MM.1S (cell line): ENCODE measurements at places on chromosomes 6 and 20.

DNA sequence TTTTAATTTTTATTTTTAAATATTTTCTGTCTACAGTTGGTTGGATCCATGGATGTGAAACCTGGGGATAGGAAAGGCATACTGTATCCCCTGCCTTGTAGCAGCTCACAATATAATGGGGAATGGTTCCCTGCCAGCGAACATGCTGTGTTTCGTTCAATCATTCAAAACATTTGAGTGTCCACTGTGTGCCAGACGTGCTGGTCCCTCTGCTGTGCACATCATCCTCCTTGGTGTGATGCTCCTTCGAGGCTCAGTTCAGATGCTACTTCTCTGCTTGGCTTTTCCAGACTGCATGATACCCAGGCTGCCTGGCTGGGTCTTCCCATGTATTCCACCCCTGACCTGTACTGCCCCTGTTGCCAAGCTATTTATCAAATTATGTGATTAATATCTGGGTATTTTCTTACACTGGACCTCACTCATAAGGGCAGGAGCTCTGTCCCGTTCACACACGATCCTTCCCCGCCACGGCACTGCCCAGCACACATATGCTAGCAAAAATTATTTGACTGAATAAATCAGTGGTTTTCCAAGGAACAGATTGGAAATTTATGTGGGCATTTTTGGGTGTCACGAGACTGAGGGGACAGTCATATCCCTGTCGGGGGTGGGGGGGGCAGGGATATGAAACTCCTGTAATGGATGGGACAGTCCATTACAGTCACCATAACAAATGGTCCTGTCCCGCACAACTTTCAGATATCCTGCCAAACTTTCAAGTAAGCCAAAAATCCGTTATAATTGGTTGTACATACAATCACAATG lies 4.9 kb downstream of the SDCBP2 start:
- DNase-seq = no peak

- DNase-seq = no peak
These were observed 82.3 kb downstream of the CD164 start for GRCh38 chr6:109299776-109300564.

GRCh38 chr20:4864311-4864752 lies 137.0 kb downstream of the SLC23A2 start:
- no peak for DNase-seq

DNA sequence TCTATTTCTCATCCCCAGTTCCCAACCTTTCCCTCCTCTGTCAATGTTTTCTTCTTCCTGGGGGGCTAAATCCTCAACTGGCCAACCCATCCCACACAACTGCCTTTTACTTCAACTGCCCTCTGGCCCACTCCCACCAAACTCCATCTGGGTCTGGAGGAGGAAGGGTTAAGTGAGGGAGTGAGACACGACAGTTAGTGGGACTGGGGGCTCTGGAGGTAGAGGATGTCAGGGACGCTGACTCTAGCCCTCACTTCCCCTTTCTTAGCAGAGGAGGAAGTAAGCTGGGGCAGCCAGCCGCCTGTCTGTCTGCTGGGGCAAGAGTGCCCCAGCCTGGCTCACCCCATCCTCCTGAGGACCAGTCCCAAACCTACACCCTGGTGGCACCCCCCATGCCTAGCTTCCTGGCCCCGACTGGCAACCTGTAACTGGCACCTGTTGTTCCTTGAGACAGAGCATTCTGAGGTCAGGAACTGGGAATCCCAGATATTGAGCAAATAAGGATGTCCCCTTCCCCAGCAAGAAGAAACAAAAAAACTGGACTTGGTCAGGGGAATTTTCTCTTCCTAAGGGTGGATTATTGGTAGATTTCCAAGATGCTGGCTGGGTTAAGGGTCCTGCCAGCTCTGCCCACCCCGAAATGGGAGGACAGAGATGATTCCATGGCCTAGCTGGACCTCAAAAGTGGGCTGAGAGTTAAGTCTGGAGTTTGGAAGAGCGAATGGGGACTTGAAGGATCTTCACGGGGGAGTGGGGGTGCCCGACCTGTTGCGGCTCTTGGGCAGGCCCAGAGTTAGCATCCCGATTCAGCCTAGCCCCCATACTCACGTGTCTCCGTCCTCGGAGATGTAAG lies 971 bp downstream of the NFKBIE start:
- DNase-seq = peak; percentile 64

- no peak for DNase-seq
These were observed 44.0 kb downstream of the SMPDL3A start for GRCh38 chr6:122833021-122833491.

- no peak for DNase-seq
These were observed 17.6 kb upstream of the FUCA2 start for GRCh38 chr6:143529095-143529494.

GRCh38 chr6:40714143-40714542 lies 127.0 kb upstream of the LRFN2 start:
- DNase-seq = no peak

DNA sequence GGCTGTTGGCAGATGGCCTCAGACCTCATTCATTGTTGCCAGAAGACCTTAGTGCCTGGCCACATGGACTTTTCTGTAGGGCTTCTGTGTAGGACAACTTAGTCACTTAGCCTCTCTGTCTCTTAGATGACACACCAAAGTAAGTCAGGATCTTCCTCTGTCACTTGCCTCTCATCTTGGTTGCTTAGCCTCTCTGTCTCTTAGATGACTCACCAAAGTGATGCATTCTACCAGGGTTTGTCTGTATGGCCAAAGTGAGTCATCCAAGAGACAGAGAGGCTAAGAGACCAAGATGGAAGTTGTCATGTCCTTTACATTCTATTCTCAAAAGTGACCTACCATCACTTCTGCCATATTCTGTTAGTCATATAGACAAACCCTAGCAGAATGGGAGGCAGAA lies 255.9 kb upstream of the DEFB112 start:
- DNase-seq = no peak

GRCh38 chr20:44632103-44632752 lies 19.3 kb downstream of the ADA start:
- DNase-seq = no peak

DNA sequence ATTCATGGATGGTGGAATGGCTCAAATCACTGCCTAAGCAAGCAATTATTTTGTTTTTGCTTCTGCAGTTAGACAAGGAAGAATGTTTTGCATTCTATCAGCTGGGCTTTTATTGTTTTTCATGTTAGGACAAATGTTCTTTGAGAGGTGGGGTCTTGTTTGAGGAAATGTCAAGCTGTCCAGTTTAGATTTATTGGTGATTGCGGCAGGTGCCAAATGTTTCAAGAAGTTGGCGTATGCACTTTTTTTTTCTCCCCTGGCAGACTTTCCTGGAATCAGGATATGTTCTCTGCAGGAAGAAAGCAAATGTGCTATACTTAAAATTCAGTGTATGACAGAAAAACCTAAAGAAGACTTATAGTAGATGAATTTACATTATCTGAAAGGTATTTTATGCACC lies 81.0 kb upstream of the JAG1 start:
- no peak for DNase-seq

GRCh38 chr20:57325632-57326356 lies 3.8 kb upstream of the SPO11 start:
- DNase-seq = no peak

GRCh38 chr20:60627751-60628565 lies 624.1 kb upstream of the CDH4 start:
- DNase-seq = no peak

- DNase-seq = peak; percentile 44
These were observed 36.1 kb downstream of the PSMB1 start for GRCh38 chr6:170516783-170517616.

- DNase-seq = no peak
These were observed 859.7 kb upstream of the ADGRB3 start for GRCh38 chr6:67775333-67775732.

DNA sequence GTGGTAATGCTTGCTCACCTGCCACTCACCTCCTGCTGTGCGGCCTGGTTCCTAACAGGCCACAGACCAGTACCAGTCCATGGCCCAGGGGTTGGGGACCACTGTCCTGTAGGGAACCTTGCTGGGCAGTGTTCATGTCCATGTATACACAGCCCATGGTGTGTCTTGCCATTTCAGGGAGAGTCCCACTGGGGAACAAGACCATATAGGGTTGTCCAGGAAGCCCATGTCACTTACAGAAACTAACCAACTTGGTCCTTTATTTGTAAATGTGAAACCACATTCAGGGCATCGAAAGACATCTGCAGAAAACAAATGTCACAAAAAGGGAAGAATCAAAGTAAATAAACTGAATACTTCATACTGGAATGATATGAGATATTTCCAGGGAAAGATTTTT lies 179.1 kb downstream of the NFATC2 start:
- DNase-seq = peak; percentile 65

GRCh38 chr20:61369731-61370520 lies 117.9 kb downstream of the CDH4 start:
- DNase-seq = no peak

DNA sequence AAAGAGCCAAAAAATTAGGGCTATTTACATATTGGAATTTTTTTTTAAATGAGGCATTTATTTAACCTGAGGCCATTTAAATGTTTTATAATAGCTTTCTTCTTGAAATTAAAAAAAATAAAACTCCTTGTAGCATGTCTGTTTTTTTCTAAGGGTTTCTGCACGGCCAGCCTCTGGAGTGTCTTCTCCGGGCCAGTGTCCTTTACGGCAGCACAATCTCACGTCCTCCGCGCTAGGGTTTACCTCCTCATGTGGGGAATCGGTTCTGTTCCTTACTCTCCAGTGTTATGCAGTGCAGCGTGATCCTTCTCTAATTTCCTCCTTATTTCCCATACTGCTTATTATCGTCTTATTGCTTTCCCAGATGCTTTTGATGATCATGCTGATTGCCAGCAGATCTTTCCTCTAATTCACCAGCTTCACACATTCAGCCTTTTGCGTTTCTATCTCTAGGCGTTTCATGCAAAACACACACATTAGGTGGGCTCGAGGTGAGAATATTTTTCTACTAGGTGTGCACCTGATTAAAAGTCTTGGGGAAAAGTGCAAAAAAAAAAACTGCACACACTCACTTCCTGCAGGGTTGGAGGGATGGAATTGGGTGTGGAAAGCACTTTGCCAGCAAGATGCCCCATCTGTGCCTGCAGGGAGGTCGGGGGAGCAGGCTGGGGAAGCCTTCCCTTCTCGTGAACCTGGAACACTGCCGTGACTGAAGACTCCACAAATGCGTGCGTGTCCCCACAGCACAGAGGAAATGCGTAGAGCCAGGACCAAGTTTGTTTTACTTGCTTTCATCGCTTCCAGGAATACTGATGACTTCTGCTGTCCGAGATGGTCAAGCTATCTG lies 56.1 kb downstream of the PSMG4 start:
- no peak for DNase-seq

DNA sequence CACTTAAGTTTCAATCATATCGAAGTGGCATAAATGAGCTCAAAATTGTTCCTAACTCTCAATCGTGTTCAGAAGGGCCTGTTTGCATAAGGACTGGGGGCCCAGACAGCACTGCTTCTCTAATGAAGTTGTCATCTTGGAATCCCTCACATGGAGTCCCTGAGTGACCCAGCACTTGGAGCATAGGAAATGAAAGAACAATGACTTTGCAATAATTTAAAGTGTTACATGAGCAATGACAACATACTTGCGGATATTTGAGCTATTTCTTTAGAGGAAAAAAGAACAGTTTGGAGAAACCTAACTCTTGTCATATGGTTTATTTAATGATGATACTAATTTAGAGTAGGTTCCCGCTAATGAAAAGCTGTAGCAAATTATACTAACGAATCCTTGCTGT lies 239.9 kb downstream of the TSHZ2 start:
- DNase-seq = no peak

DNA sequence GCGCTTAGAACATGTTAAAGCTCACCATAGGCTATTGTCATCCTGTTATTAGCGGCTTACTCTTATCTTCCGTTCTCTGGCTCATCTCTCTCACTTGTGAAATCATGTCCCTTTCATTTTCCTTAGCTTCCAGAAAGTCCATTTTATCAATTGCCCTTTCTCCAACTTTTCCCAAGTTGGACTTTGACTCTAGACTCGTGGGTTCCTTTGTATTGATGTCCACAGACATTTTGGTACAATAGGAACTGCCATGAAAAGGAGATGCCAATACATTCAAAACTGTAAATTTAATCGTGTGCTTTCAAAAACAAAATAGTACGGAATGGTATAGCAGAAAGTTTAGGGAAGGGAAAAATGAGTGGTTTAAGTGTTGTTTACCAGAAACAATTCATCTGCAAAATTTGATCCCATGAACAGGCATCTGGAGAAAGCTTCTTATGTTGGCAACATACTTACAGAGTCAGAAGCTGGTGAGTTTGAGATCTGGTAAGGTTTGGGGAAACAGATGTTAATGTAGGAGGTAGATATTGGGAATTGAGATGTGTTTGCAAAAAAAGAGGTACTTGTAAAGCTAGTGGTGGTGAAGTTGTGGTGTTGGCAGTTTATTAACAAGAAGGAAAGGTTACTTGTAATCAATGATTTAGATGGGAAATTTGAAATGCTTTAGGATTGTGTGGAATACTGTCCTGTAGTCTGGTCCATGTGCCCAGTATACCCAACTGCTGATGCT lies 10.2 kb upstream of the HIVEP1 start:
- DNase-seq = no peak

DNA sequence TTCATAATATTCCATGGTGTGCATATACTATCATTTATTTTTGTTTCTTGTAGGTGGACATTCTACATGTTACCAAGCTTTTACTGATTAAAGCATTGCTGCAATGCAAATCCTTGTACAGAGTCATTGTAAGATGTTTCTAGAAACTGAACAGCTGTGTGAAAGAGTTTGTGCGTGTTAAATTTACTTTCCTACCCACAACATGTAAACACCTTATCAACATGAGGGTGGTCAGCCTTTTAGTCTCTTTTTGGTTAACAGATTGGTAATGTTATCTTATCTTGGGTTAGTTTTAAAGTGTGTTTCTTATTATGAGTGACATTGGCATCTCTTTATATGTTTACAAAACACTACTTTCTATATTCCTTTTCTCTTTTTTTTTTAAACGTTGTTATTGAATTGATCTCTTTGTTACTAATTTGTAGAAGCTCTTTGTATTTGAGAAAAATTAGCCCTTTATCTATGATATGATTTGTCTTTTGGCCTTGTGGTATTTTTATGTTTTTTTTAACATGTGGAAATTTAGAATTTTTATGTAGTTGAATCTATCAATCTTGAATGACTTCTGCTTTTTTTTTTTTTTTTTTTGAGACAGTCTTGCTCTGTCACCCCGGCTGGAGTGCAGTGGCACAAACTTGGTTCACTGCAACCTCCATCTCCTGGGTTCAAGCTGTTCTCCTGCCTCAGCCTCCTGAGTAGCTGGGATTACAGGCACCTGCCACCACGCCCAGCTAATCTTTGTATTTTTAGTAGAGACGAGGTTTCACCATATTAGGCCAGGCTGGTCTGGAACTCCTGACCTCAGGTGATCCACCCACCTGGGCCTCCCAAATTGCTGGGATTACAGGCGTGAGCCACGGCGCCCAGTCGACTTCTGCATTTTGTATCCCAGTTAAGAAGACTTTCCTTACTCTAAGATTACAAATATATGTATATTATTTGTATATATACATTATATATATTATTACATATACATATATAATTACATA lies 112.1 kb downstream of the TCP11 start:
- no peak for DNase-seq

GRCh38 chr6:99219788-99220187 lies 129.7 kb downstream of the FAXC start:
- DNase-seq = no peak
